ENCODE measurements at places on chromosomes 3 and 15. TPM values are rescaled to one million over a fixed set of nuclear protein-coding genes. Genes with fewer than 3 reads are reported as not detected.

Gene GREM1
- total RNA-seq: 0.48 TPM

Gene ERICH6
- not detected for total RNA-seq

DNA sequence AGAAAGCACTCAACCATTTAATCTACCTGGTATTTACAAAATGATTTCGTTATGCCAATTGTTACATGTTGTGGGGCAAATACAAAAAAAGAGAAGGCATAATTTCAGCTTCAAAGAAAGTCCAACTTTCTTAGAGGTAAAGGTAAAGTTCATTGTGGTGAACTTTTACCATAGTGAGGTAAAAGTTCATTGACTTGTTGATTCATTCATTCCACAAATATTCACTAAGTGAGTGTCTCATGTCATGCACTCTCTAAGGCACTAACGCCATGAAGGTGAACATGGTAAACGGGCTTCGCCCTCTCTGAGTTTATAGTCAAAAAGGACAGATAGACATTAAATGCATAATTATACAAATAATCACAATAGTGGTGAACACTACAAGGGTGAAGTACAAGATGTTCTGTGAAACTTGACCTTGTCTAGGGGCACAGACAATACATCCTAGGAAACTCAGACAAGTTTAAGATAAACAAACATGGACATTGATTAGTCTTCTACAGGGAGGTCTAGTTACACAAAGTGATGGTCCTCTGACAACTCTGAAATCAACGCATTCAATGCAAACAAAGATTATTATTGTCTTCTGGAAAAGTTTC is 378.6 kb downstream of the MAGI1 start:
- no peak for DNase-seq
- no peak overlapping the region for H3K27ac ChIP-seq
- H3K27me3 ChIP-seq: no peaks in the 10 kb centered on the region
- H3K36me3 ChIP-seq: no peaks in the 10 kb centered on the region

Gene SLC22A14
- not detected for total RNA-seq

Gene NR2E3
- total RNA-seq: 2.1 TPM
